Lung microvascular endothelial cell (primary cell): ENCODE measurements at places on chromosomes 4 and X. TPM values are rescaled to one million over a fixed set of nuclear protein-coding genes. Genes with fewer than 3 reads are reported as not detected.

DNA sequence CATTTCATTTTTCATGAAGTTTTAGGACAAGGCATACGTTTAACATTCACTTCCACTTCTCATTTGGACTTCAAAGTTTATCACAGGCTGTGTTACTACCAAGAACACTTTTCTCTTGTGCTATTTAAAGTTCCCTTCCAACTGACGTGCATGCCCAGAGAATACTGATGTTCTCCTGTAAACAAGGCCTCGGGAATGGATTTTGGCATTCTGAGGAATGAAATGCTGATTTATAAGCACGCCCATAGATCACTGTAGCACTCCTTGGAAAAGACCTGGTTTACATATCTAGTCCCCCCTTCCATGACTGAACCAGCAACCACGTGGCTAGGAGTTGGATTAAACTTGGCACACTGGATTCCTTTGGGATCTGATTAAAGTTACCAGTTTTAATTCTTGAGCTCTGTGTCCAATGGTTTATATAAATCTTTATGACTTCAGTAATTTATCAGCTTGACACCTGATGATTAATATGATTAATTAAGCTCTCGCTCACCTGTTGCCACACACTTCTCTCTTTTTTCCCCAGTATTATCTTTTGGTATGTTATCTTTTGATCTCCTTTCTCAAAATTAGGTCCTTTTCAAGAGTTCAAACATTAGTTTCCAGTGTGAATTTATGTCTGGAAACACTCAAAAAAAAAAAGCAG lies 122.4 kb upstream of the HAND2 start:
- no peak for DNase-seq

Gene SMIM31
- not detected in 2 replicates for total RNA-seq

- no peak for DNase-seq
Observed at GRCh38 chrX:3990569-3990968, 277.1 kb upstream of the PRKX start.

- DNase-seq, result no peak
Observed at GRCh38 chr4:142556570-142557238, 289.4 kb downstream of the INPP4B start.

- peak; percentile 41 for DNase-seq
Observed at GRCh38 chr4:103375278-103375677, 177.1 kb upstream of the CENPE start.
